ENCODE measurements at places on chromosomes 3 and 15. TPM values are rescaled to one million over a fixed set of nuclear protein-coding genes. Genes with fewer than 3 reads are reported as not detected.

SELENOK gene
- total RNA-seq = 20.7 TPM

SYNPR gene
- 17.6 TPM for total RNA-seq

ADAMTS17 gene
- 0.15 TPM for total RNA-seq

PEX11A gene
- 2.7 TPM for total RNA-seq

EBLN2 gene
- total RNA-seq = 3.8 TPM

DNA sequence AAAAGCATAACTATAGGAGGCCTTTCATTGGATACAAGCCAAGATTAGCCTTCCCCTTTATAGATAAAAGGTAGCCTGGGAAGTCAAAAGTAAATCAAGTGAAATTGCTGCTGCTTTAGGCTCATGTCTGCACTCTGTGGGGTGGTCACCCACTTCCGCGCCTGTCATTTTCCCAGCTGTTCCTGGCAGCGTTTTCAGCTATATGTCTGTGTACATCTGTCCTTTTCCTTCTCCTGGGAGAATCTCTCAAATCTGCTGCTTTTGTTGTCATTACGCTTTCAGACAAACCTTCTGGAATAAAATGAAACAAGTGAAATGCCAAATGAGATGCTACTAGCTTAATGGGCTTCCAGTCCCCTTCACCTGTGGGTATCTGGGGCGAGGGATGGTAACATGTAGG lies 211.8 kb downstream of the MCTP2 start:
- no peak for DNase-seq

GRCh38 chr3:181906338-181906737 lies 194.6 kb downstream of the SOX2 start:
- DNase-seq = no peak

GRCh38 chr3:180764481-180764880 lies 85.2 kb upstream of the CCDC39 start:
- DNase-seq = no peak

DNA sequence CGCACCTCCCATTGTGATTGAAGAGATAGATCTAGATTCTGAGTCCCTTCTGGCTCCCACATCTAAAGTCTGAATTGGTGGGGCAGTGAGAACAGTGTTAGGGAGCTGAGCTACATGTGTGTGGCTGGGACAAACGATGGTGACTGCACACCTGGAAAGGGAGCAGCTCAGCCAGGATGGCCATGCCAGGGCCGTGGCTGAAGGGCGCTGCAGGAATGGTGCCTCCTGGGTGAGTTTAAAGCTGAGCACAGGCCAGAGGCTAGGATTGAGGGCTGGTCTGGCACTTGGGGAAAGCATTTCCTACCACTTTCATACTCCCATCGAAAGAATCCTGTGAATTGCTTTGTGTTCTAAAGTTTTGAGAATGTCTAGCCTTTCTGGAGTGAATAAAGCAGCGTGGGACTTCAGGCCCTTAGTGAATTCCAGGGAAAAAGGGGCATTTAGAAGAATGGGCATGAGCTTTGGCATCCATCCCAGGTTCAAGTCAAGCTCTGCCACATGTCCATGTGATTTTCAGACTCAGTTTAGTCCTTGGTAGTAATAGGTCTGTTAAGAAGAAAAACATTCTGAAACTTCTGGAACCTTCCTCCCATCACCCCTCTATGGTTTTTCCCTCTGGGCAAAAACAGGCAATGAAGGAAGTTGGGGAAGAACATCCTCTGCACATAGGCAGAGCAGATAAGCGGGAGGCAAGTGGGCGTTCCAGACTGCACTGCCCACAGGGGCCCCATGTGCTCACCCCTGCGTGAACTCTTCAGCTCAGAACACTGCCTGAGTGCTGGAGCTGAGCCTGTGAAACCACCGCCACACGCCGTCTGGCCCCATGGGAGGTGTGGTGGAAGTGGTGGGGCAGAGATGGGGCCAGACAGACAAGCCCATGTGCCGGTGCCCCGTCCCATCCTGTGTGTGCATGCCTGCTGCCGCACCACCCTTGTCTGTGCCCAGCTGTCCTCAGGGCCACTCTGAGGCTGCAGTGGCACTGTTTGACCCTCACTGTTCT lies 12.9 kb upstream of the CPNE9 start:
- no peak for DNase-seq

SEMA7A gene
- total RNA-seq = 0.45 TPM

GRCh38 chr3:7854266-7854665 lies 647.4 kb upstream of the LMCD1 start:
- DNase-seq = no peak

- no peak for DNase-seq
Measured at GRCh38 chr15:41634072-41634626, 26.1 kb upstream of the MGA start.

- no peak for DNase-seq
Measured at GRCh38 chr3:33886015-33886414, 87.6 kb downstream of the PDCD6IP start.

DNA sequence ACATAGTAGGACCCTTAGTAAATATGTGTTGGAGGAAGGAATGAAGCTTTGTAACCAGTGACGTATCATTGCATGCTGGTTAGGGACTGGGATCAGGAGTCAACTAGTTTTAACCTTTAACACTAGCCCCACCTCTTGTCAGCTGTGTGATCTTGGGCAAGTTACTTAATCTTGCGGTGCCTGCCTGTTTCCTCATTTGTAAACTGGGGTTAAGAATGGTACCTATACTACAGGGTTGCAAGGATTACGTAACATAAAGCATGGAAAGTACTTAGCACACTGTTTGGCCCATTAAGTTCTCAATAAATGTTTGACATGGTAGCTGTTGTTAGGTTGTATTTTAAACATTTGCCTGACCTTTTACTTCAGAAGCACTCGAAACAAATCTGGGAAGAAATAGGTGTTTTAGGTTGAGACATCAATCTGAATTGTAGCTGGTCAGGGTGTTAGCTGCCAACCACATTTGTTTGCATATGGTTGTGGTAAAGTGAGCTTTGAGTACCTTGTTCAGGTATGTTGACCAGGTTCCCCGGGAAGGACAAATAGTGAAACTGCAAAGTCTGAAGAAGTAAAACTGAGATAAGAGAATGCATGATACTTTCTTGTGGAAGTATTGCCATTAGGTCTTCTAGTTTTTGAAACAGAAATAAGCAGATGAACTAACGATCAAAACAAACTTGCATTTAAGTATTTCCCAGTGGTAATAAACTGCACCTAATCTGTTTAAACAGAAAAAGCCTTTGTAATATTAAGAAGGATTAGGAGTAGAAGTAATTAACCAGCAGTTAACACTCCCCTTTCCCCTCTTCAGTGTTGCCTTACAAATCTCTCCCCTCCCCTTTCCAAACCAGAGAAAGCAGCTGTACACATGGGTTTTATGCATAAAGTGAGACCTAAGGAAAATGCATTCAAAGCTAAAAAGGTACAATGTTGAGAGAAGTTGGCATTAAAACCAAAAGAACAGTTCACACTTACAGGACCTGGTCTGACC lies 25.8 kb upstream of the SCAANT1 start:
- DNase-seq = no peak

DNA sequence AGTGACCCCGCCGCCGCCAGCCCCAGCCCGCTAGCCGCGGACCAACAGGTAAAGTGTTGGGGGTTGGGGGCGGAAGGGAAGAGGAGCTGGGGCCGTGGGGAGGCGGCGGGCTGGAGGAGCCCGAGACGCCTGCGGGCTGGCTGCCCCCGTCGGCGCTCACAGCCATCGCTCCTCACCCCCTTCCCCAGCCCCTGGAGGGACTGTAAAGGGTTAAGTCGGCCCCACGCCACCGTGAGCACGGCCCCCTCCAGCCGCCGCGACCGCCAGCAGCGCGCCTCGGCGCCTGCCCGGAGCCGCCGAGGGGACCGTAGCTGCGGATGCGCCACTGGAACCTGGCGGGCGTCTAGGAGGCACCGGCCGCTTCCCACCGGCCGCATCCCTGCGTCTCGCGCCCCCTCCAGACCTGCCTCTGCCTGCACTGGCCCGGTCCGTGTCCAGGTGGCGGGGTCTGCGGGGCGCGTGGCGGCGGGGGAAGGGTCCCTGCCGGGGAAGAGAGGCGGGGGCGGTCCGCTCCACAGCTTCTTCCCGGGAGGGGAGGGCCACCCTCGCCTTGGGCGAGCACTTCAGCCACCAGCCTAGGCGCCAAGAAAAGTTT lies 522 bp downstream of the MED12L start:
- no peak for DNase-seq

- DNase-seq = no peak
Measured at GRCh38 chr3:105526360-105527111, 159.8 kb downstream of the ALCAM start.

LRRK1 gene
- total RNA-seq = 7.7 TPM

CIP2A gene
- 56.9 TPM for total RNA-seq
